ENCODE measurements at places on chromosomes 6 and 20.

DNA sequence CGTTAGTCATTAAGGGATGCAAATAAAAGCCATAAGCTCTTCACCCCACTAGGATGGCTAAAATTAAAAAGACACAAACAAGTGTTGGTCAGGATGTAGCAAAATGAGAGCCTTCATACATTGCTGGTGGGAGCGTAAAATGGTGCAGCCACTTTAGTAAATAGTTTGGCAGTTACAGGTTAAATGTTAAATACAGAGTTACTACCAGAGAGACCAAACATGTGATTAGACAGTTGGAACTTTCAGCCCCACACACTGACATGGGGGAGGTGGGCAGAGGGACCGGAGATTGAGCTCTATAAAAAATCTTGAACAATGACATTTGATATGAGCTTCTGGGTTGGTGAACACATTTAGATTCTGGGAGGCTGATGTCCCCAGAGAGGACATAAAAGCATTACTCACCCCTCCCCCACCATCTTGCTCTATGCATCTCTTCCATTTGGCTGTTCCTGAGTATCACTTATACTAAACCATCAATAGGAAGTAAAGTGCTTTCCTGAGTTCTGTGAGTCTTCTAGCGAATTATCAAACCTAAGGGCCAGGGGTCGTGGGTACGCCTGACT, 20.4 kb upstream of the ZNF318 start:
- DNase-seq = no peak

- DNase-seq = no peak
These were observed 50.7 kb downstream of the PTPN1 start for GRCh38 chr20:50560867-50561266.

- no peak for DNase-seq
These were observed 222.0 kb upstream of the SGK1 start for GRCh38 chr6:134539865-134540323.

DNA sequence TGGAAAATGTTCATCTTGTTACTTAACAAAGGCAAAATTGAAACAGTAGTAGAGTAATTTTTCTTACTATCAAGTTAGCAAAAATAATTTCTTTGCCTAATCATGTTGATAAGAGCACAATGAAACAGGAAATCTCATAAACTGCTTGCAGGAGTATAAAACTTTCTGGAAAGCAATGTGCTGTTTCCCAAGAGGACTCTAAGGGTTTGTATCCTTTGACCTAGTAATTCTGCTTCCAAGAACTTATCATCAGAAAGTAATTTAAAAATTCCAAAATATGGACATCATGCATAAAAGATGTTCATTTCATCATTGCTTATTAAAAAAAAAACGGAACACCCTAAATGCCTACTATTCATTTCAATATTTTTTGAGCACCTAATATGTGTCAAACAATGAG, 46.1 kb upstream of the TNFAIP3 start:
- DNase-seq = no peak

GRCh38 chr6:7742223-7742785, 16.4 kb downstream of the BMP6 start:
- no peak for DNase-seq

- no peak for DNase-seq
These were observed 58.9 kb upstream of the NXT1 start for GRCh38 chr20:23291575-23292240.

DNA sequence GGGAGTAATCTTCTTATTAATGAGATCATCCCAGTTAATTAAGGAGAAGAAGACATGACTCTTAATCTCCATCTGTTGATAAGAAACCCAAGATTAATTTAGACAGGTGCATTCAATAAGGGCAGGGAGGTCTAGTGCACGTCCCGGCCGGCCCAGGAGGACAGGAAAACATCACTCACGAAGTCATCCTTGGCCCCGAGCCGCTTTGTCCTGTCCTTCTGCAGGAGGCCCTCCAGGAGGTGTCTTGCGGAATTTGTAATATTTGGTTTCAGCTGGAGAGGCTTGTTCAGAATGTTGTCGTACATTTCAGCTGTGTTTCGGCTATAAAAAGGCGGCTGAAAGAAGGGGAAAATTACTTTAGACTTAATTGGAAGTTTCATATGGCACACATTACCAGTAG, 118.4 kb upstream of the SLC2A12 start:
- no peak for DNase-seq

- DNase-seq = peak; percentile 68
These were observed 44.3 kb downstream of the HDGFL1 start for GRCh38 chr6:22613695-22614094.

DNA sequence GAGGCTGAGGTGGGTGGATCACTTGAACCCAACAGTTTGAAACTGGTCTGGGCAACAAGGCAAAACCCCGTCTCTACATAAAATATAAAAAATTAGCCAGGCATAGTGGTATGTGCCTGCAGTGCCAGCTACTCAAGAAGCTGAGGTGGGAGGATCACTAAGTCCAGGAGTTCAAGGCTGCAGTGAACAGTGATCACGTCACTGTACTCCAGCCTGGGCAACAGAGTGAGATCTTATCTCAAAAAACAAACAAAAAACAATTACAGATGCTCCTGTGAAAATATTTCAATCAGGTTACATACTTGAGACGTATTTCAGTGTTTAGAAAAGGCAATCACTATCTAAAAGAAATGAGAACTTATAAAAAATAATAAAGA, 33.8 kb downstream of the RANBP9 start:
- DNase-seq = no peak

- DNase-seq = no peak
These were observed 173.9 kb downstream of the LRFN2 start for GRCh38 chr6:40413239-40413638.

DNA sequence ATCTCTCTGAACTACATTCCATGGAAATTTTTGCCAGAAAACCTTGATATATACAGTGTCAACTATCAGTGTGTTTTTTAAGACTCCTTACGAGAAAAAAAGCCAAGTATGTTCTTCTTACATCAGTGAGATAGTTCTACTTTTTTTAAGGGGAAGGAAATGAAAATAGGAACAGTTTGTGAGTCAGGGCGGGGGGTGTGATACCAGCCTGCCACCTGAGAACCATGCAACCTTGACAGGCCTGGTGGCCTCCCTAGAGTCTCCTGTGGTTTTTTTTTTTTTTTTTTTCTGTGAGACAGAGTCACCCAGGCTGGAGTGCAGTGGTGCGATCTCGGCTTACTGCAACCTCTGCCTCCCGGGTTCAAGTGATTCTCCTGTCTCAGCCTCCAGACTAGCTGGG, 96.3 kb upstream of the GCM1 start:
- no peak for DNase-seq

DNA sequence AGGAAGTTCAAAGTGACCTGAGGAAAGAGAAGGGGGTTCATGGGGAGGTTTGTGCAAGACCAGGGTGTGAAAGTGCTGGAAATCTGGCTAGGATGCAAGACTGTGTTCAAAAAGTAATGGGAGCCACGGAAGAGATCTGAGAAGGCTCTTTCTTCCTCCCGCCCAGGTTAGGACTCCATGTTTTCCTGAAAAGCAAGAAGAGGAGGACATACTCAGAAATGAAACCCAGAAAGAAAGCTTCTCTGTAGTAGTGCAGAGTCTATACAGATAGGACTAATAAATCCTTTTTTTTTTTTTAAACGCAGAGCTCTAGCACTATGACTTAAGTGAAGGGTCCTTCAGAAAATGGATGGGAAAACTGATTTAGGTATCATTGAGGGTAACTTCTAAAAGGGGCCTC, 3.2 kb upstream of the DDO start:
- no peak for DNase-seq

GRCh38 chr6:39520411-39520810, 197.9 kb upstream of the KCNK16 start:
- no peak for DNase-seq

- DNase-seq = no peak
These were observed 5.2 kb downstream of the ZKSCAN3 start for GRCh38 chr6:28354688-28355554.

DNA sequence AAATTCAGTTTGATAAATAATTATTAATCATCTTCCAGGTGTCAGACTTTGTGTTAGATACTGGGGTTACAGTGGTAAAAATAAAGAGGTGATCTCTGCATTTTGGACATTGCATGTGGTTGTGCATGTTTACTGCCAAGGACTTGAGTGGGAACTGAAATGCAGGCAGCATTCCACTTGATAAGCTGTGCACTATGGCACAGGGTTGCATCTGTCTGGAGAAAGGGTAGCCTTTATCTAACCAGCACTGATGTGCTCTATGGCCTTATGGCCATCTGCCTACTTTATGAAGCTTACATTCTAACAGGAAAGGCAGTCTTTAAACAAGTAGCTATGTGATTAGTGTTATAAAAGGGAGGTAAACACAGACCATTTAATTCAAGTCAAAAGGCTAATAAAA, 53.0 kb upstream of the MLIP start:
- no peak for DNase-seq

- DNase-seq = no peak
These were observed 39.5 kb downstream of the CRISP1 start for GRCh38 chr6:49826743-49827406.

DNA sequence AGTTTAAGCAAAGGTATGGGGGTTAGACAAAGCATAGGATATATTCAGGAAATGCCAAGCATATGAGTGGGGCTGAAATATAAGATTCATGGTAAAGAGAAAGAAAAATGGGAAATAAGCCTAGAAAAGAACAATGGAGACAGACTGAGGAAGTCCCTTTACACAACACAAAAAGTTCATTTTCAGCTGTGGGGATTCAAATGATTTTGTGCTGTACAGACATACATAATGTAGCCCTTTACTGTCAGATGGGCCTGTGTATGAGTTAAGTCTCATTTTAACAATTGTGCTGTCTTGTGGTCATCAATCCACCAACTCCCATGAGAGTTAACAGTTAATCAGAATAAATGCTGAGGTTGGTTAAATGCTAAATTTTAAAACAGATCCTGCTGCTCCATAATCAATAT, 37.2 kb downstream of the REV3L start:
- DNase-seq = no peak

DNA sequence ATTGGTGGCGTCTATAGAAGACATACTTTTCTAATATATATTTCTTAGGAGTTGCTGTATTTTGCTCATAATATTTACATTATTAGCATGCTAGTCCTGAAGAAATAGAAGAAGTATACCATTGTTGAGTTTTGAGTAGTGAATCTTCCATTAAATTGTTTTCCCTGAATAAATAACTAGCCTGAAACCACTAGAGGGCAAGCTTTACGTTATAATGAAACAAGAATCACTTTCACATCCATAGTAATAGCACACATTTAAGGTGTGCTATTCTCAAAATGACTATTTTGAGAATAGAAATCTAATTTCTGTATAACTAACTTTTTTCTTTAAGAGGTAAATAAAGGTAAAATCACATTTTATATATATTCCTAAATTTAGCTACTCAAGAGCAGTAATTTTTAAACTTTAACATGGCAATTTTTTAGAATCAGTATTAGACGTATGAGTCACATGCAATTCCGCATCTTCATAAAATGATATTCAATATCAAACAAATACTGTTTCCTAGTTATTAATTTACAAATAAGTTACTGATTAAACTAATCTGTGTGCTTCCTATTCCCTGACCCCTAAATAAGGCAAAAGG, 213.2 kb upstream of the MANEA start:
- no peak for DNase-seq

All from fibroblast of skin of left biceps (primary cell).